Right renal cortex interstitium (tissue), 3 donors: ENCODE measurements at places on chromosomes 4 and X.

- no peak for DNase-seq
These were observed 466.4 kb downstream of the MAGEE1 start for GRCh38 chrX:76893930-76894329.

GRCh38 chr4:153034681-153035080 lies 98.6 kb downstream of the FHDC1 start:
- DNase-seq: no peak

GRCh38 chr4:102584091-102584490 lies 82.9 kb downstream of the NFKB1 start:
- no peak for DNase-seq

GRCh38 chr4:187770345-187770744 lies 225.2 kb upstream of the ZFP42 start:
- no peak for DNase-seq

DNA sequence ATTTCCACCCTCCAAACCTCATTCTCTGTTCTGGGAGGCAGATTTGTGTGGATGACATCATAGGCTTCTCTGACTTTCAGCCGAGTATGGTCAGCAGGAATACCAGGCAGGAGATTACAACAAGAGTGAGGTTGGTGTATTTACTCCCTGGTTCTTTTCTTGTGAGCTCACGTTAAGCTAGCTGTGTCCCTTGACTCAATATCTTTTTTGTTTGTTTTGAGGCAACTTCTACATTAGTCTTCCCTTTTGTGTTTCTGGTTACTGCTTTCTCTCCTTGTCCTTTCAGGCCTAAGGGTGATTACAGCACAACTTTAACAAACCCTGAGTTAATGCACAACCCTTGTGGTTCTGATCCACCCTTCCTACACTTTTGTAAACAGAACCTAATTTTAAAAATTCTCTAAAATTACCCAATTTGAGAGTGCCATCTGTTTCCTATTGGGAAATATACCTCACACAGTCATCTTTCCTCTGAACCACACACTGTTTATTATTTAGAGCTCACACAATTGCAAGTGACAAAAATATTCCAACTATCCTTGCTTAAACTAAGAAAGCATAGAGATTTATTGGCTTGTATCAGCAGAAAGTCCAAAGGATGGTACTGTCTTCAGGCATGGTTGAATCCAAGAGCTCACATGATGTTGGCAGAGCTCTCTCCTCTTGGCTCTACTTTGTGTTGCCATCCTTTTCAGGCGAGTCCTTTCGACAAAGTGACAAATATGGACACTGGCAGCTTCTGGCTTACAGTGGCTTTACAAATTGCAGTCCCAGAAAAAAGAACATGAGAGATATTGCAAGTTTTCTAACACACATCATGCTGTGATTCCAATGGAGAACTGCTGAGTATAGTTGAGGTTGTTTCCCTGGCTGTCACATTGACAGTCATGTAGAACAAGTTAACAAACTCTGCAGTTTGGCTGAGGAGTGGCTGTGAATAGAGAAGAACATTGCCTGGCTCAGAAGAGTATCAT lies 150.5 kb upstream of the DDIT4L start:
- DNase-seq: no peak

GRCh38 chr4:2630556-2631273 lies 94.3 kb downstream of the FAM193A start:
- no peak for DNase-seq

DNA sequence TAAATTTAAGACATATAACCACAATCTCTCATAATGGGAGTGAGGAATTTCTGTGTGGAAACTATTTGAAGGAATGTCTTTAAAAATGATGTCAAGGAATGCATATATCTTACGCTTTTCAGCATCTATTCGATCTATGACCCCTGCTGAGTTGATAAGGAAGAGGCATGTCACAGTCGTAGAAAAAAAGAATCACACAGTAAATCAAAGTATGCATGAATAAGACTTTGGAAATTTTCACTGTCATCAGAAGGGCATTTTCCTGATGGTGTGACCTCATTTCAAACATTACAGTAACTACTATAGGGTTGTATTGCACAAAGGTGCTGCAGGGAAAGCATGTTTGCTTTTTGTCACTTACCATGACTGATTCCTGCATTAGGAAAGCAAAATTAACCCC lies 41.5 kb downstream of the REELD1 start:
- no peak for DNase-seq

DNA sequence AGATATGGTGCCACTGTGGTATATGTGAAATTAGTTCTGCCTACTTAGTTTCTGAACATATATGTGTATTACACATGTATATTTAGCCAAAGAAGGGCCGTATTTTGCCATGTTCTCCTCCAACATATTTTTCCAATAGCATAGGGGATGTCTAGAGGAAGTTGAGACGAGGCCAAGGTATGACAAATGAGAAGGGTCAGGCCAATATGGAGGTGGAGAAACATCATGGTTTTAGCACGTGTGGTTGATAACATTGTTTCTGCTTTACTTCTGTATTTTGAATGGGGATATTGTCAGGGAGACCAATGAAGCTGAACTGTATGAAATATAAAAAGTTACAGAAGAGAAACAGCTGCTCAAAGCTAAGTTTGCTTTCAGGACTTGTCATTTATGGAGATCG lies 246.7 kb upstream of the TLL1 start:
- no peak for DNase-seq

DNA sequence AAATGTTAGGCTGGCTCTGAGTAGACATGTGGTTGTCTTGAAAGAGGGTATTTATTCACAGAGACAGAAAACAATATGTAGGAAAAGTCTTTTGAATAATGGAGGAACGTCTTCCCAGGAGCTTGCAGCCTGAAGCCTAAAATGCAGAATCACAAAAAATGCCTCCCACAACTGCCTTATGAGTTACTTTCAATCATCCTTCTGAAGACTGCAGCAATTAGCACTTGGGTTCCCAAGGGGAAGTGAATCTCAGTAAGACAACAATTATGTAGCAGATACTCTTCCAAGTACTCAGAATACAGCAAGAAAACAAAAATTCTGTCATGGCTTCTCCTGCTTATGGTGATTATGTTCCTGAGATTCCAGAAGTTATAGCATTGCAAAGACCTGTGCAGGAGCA lies 166.6 kb upstream of the TBL1X start:
- DNase-seq: no peak

DNA sequence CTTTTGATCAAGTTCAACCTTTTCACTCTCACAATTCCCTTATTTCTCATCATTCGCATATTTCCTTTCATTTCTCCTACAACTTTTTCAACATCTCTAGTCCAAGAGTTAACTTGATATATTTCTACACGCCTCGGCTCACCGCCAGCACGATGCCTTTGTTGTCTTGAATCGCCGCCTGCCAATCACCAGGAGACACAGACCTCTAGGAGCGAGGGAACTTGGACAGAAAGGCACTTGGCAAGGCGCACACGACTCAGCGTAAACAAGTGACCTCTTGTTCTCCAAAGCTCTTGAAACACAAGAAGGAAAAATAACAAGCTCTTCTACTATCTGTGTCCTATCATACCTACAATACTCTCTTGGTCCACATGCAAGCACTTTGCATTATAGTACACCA lies 27.1 kb upstream of the RBMX start:
- DNase-seq: no peak

GRCh38 chr4:184165291-184165690 lies 52.4 kb downstream of the ENPP6 start:
- no peak for DNase-seq

DNA sequence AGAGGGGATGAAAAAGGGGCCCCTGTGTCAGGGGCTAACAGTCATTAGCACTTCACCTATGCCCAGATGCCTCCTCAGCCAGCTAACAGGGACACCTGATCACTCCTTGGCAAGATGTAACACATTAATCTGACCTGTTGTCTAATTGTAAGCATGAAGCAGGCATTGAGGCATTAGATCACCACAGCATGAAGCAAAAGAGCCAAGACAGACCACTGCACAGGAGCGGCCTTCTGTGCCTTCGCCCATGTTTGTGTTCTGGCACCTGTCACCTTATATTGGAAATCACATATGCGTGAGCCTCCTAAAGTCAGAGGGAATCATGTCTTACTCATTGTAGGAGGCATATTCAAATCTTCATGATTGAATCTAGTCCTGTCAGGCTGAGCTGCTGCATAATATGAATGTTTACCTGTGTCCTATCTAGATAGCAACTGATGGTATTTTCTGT lies 48.4 kb downstream of the PTTG2 start:
- DNase-seq: no peak

- no peak for DNase-seq
These were observed 209.4 kb downstream of the VEGFC start for GRCh38 chr4:176583278-176583677.

DNA sequence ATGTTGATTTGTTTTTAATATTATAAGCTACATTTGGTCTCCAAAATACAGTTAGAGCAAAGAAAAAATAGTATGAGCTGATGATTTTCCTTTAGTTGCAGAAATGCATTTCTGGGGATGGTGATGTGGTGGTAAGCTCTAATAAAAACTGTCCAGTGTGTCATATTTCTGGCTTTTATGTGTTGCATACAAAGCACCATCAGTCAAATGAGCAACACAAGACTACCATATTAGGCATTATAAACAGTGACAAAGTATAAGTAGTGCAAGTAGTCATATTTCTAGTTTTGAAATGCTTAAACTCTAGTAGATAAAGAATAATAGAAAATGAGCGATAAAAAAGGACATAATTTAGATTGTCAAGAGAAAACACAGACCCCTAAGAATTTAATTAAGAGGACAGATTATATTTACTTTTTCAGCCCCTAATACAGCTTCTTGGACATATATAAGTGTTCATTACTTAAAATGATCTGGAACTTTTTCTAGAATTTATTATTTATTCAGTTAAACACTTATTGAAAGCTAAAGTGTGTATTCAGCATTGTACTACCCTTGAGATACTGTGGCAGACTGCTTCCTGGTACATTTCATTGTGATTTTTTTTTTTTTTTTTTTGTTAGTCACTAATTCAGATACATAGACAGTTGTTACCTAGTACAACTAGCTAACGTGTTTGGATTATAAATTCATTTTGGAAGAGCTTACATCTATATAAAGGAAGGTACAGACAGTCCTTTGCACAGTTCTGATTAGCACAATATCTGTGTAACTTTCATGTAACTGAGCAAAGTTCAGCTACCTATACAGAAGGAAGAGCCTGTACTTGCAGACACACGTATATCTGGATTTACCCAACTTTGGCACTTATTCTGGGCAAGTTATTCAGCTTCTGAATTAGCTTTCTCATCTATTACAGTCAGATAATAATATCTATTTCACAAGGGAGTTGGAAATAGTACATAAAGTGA lies 22.3 kb downstream of the RAP1GDS1 start:
- no peak for DNase-seq

- DNase-seq: no peak
These were observed 670.1 kb upstream of the LCORL start for GRCh38 chr4:18691431-18692200.

GRCh38 chrX:85052636-85053343 lies 49.1 kb downstream of the APOOL start:
- DNase-seq: no peak

GRCh38 chr4:88998001-88998400 lies 59.0 kb downstream of the FAM13A start:
- DNase-seq: no peak

DNA sequence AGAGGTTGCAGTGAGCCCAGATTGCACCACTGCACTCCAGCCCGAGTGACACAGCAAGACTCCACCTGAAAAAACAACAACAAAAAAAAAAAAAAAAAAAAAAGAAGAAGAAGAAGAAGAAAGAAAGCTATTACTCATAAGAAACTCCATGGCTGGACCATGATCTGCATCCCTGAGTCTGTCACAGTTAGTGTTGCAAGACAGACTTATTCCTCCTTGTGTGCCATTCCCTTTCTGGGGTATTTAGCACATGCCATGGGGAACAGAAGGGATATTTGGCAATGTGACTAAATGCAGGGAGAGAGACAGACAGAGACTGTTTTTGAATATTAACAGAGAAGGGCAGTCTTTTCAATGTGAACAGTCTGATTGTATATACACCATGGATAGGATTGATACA lies 16.7 kb upstream of the PDS5A start:
- no peak for DNase-seq
